Panc1 (cell line): ENCODE measurements at places on chromosomes 11 and 22. TPM values are rescaled to one million over a fixed set of nuclear protein-coding genes. Genes with fewer than 3 reads are reported as not detected.

The TMEM191B gene
- total RNA-seq, result 3.7 TPM

The FERMT3 gene
- total RNA-seq, result 2.9 TPM

The CHADL gene
- 0.33 TPM for total RNA-seq

The RASD2 gene
- total RNA-seq, result 26.7 TPM

The TNNI2 gene
- total RNA-seq, result 0.46 TPM

The TMEM45B gene
- total RNA-seq, result 2.6 TPM

The SLC6A5 gene
- not detected for total RNA-seq

DNA sequence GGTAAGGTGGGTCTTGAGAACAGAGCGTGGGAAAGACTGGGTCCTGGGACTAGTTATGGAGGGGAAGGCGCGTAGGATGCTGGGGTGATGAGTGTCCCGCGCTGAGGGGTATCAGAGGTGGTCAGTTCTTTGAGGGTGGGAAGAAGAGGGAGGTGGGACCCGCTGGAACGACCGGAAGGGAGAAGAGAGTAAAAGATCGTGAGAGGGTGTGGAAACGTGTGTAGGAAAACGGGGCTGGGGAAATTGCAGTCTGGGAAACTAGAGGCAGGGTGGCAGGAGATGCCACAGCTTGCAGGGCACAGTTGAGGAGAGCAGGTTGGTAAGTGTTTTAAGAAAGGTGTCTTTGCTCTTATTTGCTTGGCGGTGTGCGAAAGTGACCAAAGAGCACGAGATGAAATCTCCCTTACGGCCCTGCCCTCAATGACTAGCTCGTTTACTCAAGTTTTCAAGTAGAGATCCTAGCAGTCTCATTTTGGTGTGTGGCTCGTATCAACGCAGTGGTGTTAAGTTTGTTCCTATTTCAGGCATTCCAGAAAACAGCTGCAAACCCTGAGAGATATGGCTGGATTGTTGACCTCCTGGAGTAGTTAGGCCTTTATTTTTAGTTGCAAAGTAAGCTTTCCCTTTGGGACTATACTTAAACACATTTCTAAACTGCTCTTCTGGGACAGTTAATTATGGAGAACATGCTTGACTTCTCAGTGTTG, 615 bp downstream of the STT3A start:
- peak overlapping the region; percentile 86 for H3K4me3 ChIP-seq
- peak; percentile 4 for DNase-seq
- peaks cover 6% of the 10 kb centered on the region; the same call in 1 of the 2 replicates for H3K4me1 ChIP-seq
- H3K27ac ChIP-seq, result peak overlapping the region; percentile 94

DNA sequence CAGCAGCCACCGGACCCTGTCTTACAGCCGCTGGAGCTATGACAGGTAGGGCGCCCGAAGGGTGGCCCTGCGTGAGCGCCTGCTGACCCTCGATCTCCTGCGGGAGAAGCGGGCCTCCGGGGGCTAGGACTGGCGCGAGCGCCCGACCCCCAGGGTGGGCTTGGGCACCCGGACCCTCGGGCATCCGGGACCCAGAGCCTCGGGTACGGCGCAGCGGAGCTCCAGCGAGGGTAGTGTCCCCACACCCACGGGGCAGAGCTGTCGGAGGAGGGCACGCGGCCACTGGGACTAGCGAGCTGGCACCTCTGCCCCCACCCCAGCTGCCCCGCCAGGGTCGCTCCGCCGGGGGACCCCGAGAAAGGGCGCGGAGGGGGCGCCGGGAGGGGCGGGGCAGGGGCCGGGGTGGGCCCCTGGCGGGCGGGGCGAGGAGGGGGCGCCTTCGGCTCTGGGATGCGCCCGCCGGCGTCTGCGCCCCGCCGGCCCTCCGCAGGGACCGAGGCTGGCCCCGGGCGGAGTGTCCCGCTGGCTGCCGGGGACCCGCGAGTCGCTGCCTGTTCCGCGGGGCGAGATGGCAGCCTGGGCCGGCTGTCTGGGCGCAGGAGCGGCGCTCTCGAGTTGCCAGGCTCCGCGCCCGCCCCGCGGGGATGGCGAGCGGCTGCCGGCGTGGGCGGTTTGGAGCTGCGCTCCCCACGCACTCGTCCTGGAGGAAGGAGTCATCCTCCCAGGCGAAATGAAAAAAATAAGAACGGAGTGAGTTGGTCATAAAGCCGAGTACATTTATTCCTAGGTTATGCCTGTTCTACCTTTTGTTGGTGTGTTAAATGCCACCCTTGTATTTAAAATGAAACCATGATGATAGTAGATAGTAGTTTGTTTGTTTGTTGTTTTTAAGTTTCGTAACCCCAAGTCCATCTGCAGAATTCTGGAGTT, 32.4 kb downstream of the EIF3F start:
- H3K4me3 ChIP-seq, result peak overlapping the region; percentile 61
- no peaks in the 10 kb centered on the region for H3K36me3 ChIP-seq
- no peak overlapping the region for H3K27ac ChIP-seq
- no peaks in the 10 kb centered on the region; the same call in 1 of the 2 replicates for H3K4me1 ChIP-seq
- DNase-seq, result no peak

- peaks cover 10% of the 10 kb centered on the region for H3K27me3 ChIP-seq
- DNase-seq, result no peak
- no peaks in the 10 kb centered on the region for H3K4me1 ChIP-seq
These were observed 11.5 kb downstream of the TMPRSS13 start for GRCh38 chr11:117917591-117918151.

DNA sequence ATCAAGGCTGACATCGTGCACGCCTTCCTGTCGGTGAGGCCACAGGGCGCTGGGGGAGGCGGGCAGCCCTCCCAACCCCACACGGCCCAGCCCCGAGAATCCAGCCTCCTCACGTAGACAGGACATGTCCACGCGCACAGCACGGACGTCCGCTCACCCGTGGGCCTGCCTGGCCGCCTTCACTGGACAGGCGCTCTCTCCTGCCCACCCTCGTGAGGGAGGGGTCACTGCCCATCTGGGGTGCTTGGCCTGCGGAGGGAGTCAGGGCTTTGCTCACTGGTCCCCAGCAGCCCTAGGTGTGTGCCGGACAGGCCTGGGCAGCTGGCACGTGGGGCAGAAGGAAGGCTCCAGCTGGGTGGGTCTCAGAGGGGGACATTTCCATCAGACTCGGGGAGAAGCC, 32.0 kb downstream of the MOB2 start:
- no peak overlapping the region for H3K4me3 ChIP-seq
- H3K4me1 ChIP-seq, result peaks cover 23% of the 10 kb centered on the region
- no peak for DNase-seq
- no peaks in the 10 kb centered on the region for H3K36me3 ChIP-seq

GRCh38 chr22:37561212-37562048, 1.1 kb downstream of the CDC42EP1 start:
- H3K36me3 ChIP-seq, result no peaks in the 10 kb centered on the region; the same call in 1 of the 2 replicates
- no peaks in the 10 kb centered on the region for H3K27me3 ChIP-seq
- no peak for DNase-seq
- peak overlapping the region; percentile 84 for H3K27ac ChIP-seq
- peaks cover 32% of the 10 kb centered on the region for H3K4me1 ChIP-seq
- peak overlapping the region; percentile 68 for H3K4me3 ChIP-seq

- H3K4me1 ChIP-seq, result no peaks in the 10 kb centered on the region
- no peak overlapping the region for H3K4me3 ChIP-seq
- no peaks in the 10 kb centered on the region for H3K27me3 ChIP-seq
- DNase-seq, result no peak
- H3K27ac ChIP-seq, result no peak overlapping the region
- no peaks in the 10 kb centered on the region for H3K36me3 ChIP-seq
These were observed 119.5 kb upstream of the NCAM1 start for GRCh38 chr11:112841729-112842128.

DNA sequence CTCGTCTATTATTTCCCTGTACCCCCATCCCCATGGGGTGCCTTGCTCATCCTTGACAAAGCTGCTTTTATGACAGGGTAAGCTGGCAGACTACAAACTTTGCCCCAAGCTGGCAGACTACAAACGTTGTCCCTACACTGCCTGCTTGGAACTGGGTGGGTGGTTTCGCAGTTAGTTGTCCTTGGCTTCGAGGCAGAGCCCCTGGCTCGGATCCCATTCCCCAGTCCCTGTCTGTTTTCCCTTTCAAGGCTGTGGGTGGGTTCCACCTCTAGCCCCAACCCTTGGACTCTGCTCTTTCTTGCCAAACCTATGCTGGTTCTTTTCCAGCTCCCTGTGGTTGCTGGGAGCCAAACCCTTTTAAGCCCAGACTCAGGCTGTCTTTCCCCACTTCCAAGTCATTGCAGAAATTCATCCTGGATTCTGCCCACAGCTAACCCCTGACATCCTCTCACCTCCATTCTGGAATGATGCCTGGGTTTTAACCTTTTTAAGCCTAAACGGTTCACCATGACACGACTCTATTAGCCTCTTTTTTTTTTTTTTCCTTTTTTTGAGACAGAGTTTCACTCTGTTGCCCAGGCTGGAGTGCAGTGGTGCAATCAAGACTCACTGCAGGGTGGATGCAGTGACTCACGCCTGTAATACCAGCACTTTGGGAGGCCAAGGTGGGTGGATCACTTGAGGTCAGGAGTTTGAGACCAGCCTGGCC, 9.2 kb upstream of the RBM14 start:
- no peak overlapping the region for H3K27ac ChIP-seq
- DNase-seq, result no peak
- no peak overlapping the region for H3K4me3 ChIP-seq
- H3K27me3 ChIP-seq, result no peaks in the 10 kb centered on the region

- H3K27me3 ChIP-seq, result no peaks in the 10 kb centered on the region
- H3K4me3 ChIP-seq, result no peak overlapping the region
- no peaks in the 10 kb centered on the region for H3K4me1 ChIP-seq
- no peak overlapping the region for H3K27ac ChIP-seq
These were observed 36.8 kb upstream of the APOA1 start for GRCh38 chr11:116874251-116874650.

DNA sequence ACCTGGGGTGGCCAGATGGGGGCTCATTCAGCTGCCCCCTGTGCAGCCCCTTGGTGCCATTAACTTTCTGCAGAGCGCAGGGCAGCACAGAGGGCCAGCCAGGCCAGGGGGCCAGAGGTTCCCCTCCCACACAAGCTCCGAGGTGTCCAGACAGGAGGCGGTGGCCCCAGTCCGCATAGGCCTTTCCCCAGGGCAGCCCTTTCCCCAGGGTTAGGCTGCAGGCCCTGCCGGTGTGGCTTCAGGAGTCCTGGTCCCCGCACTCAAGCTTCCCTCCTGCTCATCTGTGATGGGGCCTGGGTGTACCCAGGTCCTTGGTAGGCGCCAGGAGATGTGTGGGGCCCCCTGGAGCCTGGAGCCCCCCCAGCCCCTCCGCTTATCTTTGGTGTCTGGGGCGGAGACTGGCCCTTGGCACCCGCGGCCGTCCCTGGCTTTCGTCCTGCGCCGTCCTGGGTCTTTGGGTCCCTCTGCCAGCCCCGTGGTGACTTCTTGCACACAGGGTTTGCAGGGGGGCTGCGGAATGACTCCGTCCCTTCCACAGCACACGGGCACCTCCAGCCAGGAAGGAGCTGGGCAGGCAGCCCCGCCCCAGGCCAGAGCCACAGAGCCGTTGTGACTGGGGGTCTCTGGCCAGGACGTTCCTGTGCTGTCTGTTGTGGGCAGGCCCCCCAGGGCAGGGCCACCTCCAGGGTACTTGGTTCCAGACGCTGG, 8.9 kb downstream of the BRSK2 start:
- H3K4me3 ChIP-seq, result no peak overlapping the region
- H3K27ac ChIP-seq, result no peak overlapping the region
- no peaks in the 10 kb centered on the region for H3K36me3 ChIP-seq
- H3K27me3 ChIP-seq, result no peaks in the 10 kb centered on the region
- DNase-seq, result no peak
- H3K4me1 ChIP-seq, result peaks cover 10% of the 10 kb centered on the region

DNA sequence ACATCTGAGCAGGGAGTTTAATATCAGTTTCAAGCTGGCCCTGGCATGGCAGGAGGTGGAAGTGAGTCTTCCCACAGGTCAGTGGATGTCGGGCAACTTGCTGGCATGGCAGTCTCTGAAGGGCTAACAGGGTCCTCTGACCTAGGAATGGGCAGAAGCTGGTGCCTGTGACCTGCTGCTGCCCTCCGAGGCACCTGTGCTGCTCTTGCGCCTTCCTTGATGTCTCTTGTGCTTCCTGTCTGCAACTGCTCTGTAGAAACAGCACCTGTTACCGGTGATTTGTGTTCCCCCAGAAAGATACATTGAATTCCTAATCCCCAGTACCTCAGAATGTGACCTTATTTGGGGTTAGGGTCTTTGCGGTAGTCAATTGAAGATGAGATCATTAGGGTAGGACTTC, 110.3 kb downstream of the RPS6KA4 start:
- no peaks in the 10 kb centered on the region for H3K4me1 ChIP-seq
- H3K27ac ChIP-seq, result no peak overlapping the region
- H3K27me3 ChIP-seq, result peaks cover 24% of the 10 kb centered on the region
- H3K4me3 ChIP-seq, result no peak overlapping the region
- DNase-seq, result no peak

DNA sequence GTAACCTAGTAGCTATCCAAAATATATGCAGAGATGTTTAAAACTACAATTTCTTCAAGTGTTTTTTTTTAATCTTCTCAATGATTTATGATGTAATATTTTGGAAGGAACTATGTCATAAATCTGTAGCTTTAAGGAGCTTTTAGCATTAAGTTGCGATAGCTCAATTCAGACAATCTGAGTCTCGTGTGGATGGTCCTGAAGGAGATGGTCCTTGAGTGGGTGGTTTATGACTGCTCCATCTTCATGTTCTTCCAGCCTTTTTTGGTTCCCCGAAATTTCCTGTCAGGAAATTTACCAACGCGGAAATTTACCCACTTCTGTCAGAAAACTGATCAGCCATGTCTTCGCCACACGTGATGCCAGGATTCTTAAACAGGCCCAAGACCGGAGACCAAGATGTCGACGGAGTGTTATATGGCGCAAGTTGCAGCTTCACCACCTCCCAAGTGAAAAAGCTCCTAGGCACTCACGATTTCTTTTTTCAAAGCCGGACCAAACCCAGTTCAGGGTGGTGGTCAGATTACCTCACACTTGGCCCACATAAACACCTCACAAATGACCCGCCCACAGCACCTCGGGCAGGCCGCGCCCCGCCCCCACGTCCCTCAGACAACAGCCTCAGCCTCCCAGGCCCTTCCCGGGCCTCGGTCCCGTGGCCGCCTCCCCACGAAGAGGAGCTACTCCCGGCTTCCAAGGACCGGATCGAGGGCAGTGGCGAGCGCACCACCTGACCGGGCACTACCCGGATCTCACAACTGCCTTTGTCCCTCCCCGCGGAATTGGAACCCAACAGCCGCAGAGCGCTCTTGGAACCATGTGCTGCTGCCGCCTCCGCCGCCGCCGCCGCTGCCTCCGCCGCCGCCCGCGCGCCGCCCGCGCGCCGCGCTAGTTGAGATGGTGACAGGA, at the start of gene MORC2:
Gene MORC2, minus strand, starts transcription at position 760 of the 909 bp plus-strand sequence. CDS start 885 bp downstream, outside the sequence.
- peak within 1 kb of the TSS; percentile 91 for H3K27ac ChIP-seq
- H3K36me3 ChIP-seq, result peaks cover 21% of the 10 kb centered on the region
- H3K4me3 ChIP-seq, result peak within 1 kb of the TSS; percentile 68
- no peaks in the 10 kb centered on the region for H3K27me3 ChIP-seq
- no peak for DNase-seq

GRCh38 chr11:103779054-103779453, 257.4 kb upstream of the DDI1 start:
- no peak overlapping the region for H3K4me3 ChIP-seq
- no peak overlapping the region for H3K27ac ChIP-seq
- no peak for DNase-seq
- H3K27me3 ChIP-seq, result no peaks in the 10 kb centered on the region

GRCh38 chr11:46270684-46271083, 6.8 kb upstream of the CREB3L1 start:
- DNase-seq, result no peak
- no peaks in the 10 kb centered on the region; the same call in 1 of the 2 replicates for H3K27me3 ChIP-seq
- no peak overlapping the region for H3K4me3 ChIP-seq

GRCh38 chr11:132258875-132259274, 888.5 kb downstream of the NTM start:
- H3K27me3 ChIP-seq, result 0 out of 2 replicates have a peak, but pooled peaks cover 2% of the 10 kb centered on the region
- no peak overlapping the region for H3K27ac ChIP-seq
- H3K4me3 ChIP-seq, result no peak overlapping the region
